D341Med (cell line): ENCODE measurements at places on chromosomes 12 and 14.

GRCh38 chr12:28099871-28100270 lies 90.4 kb upstream of the CCDC91 start:
- no peak for DNase-seq

DNA sequence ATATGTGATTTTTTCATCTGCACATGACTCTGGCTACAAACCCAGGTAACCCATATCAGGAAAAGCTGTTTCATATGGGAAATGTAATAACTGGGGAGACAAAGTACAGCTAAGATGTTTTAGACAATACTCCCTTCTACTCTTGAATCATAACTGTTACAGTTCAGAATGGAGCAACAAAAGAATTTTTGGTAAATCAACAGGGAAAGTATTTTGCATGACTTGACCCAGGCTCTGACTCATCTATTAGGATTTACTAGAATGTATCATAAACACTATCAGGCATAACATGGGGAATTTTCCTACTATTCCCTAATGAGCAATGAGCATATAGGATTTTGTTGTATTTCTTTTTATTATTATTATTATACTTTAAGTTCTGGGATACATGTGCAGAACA lies 553.0 kb downstream of the SLC16A7 start:
- DNase-seq, result no peak

- no peak for DNase-seq
These were observed 14.2 kb upstream of the RASSF3 start for GRCh38 chr12:64595863-64596793.

GRCh38 chr12:119410396-119410795 lies 75.9 kb downstream of the CCDC60 start:
- DNase-seq, result no peak

GRCh38 chr12:79206871-79207270 lies 342.3 kb downstream of the SYT1 start:
- no peak for DNase-seq

- no peak for DNase-seq
These were observed 2.8 kb downstream of the NFATC4 start for GRCh38 chr14:24370748-24371147.
